ENCODE measurements at places on chromosomes 2 and 18. TPM values are rescaled to one million over a fixed set of nuclear protein-coding genes. Genes with fewer than 3 reads are reported as not detected.

Gene TM4SF20
- 7.6 TPM for total RNA-seq

Gene ANKRD62
- total RNA-seq, result not detected

Gene ALPI
- total RNA-seq, result not detected

Gene ERMN
- not detected for total RNA-seq

Gene KCNJ13
- not detected for total RNA-seq

Gene ANKRD30B
- not detected for total RNA-seq

Gene TWSG1
- total RNA-seq, result 16.4 TPM

Gene GALNT3
- total RNA-seq, result not detected

Gene SGPP2
- 0.33 TPM for total RNA-seq

Gene NEU4
- total RNA-seq, result 0.14 TPM

Gene PLA2R1
- 2.4 TPM for total RNA-seq

Gene DNAJC5G
- total RNA-seq, result not detected

Gene AQP12A
- not detected for total RNA-seq

Gene RAX
- not detected for total RNA-seq

Gene AQP4
- total RNA-seq, result not detected

Gene CETN1
- total RNA-seq, result not detected

Gene ASB18
- not detected for total RNA-seq

Gene SATB2
- 3.7 TPM for total RNA-seq

Gene CFAP65
- total RNA-seq, result 0.32 TPM

Gene SMYD1
- not detected for total RNA-seq

Gene BOLL
- total RNA-seq, result not detected

Gene GNAL
- total RNA-seq, result 6.2 TPM

Gene KCNK3
- total RNA-seq, result 1.7 TPM

Gene SEPTIN2
- total RNA-seq, result 287 TPM

Gene TTLL4
- total RNA-seq, result 30.7 TPM

Gene DSC3
- 1.8 TPM for total RNA-seq

Gene SEPTIN10
- 54.9 TPM for total RNA-seq

Gene TGIF1
- 149 TPM for total RNA-seq

Gene ITGB6
- 1.0 TPM for total RNA-seq

Gene MC5R
- total RNA-seq, result not detected

Gene MC2R
- not detected for total RNA-seq

Gene GPBAR1
- not detected for total RNA-seq

Gene NT5C1B
- total RNA-seq, result not detected

Gene C2orf80
- not detected for total RNA-seq

Gene KIF5C
- 0.42 TPM for total RNA-seq

Gene CFC1
- total RNA-seq, result not detected

Gene NEU2
- total RNA-seq, result not detected
